ENCODE measurements at places on chromosomes 12 and 14.

GRCh38 chr12:75977952-75978671 is 53.5 kb downstream of the PHLDA1 start:
- no peak for DNase-seq

- DNase-seq = no peak
Measured at GRCh38 chr14:50055461-50056228, 60.7 kb downstream of the VCPKMT start.

- no peak for DNase-seq
Measured at GRCh38 chr12:103350116-103350515, 145.7 kb downstream of the C12orf42 start.

DNA sequence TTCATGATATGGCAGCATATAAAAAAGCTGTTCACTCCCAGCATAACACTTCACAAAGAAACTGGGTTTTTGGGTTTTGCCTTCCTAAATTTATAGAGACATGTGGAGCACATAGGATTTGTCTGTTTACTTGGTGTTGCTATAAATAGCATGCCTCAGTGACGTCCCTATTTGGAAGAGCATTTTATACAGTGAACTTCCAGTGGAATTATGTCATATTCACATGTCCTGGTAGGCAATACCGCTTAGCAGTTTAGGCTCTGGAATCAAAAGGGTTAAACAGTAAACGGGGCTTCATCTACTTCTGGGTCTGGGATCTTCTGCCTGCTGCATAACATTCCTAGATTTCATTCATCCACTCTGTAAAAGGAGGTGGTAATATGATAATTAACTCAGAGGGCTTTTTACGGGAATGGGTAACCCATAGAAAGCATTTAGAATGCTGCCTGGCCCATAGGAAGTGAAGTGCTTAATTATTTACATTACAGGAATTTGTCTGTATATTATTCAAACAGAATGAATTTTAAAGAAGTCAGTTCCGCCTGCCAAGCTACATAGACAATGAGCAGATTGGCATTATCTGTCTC is 396.1 kb downstream of the TMTC2 start:
- DNase-seq = no peak

DNA sequence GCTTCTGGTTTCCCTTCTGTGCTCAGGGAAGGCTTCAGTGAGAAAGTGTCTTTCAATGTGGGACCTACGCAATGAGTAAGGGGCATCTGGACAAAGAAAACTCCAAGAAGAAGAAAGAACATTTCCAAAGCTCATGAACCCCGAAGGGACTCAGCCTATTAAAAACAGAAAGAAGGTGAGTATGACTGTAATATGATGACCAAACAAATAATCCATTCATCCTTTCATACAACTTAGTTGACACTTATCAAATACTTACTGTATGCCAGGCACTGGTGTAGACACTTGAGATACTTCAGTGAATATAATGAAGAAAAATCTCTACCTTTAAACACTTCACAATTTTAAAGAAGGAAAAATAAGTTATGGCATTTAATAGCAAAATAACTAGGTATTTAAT is 1054.2 kb upstream of the FOXG1 start:
- no peak for DNase-seq
